ENCODE measurements at places on chromosomes 7 and 10. TPM values are rescaled to one million over a fixed set of nuclear protein-coding genes. Genes with fewer than 3 reads are reported as not detected.

DNA sequence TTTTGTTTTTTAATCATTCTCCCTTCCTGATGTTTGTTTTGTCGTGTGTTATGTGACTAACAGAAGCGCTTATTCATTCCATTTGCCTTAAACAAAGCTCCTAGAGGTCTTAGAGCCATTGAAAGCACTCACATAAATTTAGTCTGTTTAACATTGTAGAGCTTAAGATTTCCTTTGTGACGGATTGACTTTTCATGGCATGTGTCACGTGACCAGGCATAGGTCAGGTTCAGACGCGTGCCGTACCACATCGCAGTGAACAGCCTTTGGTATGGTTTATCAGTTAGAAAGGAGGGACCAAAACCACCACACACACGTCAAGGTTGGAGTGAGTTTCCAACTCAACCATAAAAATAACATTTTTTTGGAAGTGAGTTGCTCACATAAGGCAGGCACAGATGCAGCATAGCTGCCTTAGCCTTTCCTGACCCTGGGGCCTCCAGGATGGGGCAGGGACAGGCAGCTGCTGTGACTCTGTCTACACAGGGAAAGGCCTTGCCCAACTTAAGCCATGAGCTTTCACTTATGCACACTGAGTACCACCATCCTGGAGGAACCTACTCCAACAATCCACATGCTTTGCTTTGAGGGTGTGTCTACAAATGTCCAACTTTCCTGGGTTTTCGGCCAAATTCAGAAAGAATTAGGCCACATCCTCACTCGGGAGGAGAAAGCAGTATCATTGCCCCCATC, 55.5 kb downstream of the WDFY4 start:
- no peak for DNase-seq

GRCh38 chr7:25624833-25625232, 396.5 kb upstream of the NPVF start:
- peak; percentile 59 for DNase-seq

DNA sequence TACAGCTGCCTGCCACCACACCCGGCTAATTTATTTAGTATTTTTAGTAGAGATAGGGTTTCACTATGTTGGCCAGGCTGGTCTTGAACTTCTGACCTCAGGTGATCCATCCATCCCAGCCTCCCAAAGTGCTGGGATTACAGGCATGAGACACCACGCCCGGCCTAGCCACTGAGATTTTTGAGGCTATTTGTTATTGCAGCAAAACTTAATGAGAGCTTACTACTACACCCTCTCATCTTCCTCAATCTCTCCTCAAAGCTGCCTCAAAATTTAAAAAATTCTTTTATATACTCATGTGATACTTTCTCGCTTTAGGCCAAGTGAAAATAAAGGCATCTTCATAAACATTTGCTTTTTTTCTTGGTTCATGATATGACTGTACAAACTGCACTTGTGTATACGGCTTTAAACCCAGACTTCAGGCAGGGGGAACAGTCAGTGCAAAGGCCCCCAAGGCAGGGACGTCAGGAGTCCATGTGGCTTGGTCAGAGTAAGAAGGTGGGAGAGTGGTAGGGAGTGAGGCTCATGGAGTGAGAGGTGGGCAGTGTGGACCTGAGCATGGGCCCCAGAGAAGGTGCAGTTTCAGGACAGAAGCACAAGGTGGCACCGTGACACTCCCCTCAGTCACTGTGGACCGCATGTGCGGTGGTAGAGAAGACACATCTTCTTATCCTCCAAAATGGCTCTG, 55.5 kb downstream of the SYPL1 start:
- DNase-seq: peak; percentile 73

GRCh38 chr7:44278451-44279161, 46.8 kb downstream of the CAMK2B start:
- no peak for DNase-seq

DNA sequence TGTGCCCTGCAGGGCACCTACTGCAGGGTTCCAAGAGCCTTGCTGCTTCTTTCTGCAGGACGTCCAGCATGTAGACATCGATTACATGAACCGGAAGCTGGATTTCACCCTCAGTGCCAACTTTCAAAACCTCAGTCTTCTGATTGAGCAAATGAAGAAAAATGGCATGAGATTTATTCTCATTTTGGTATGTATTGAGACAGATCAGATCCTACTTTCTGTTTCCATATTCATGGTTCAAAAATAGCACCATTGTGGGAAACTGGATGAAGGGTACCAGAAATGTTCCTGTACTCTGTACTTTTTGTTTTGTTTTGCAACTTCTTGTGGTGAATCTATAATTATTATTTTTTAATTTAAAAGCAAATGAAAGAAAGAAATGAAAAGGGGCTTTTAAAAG, 64.1 kb downstream of the MGAM2 start:
- DNase-seq: no peak

- no peak for DNase-seq
These were observed 50.0 kb upstream of the GRB10 start for GRCh38 chr7:50832744-50833143.

DNA sequence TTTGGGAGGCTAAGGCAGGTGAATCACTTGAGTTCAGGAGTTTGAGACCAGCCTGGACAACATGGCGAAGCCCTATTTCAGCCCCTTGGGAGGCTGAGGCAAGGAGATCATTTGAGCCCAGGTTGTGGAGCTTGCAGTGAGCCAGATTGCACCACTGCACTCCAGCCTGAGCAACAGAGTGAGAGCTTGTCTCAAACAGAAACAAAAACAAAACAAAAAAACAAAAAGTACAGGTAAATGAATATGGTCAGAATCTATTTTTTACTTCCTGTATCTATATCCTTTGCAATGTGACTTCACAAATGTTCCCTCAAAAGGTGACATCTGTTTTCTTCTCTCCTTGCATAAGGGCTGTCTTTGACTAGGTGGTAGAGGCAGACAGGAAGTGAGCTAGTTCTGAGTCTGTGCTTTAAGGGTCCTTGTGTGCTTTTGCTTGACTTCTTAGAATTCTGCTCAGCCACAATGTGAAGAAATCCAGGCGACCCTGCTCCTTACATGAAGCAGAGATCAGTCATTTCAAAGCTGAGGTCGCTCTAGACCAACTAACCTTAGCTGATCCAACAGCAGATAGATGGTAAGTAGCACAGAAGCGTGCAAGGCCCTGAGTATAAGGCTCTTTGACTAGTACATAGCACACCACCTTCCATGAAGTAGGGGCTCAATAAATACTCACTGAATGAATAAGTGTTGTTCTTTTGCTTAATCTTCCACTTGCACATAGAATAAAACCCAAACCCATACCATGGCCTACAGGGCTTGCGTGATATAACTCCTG, 423.2 kb upstream of the PCDH15 start:
- no peak for DNase-seq

GRCh38 chr7:112327566-112327965, 121.1 kb downstream of the ZNF277 start:
- DNase-seq: no peak

DNA sequence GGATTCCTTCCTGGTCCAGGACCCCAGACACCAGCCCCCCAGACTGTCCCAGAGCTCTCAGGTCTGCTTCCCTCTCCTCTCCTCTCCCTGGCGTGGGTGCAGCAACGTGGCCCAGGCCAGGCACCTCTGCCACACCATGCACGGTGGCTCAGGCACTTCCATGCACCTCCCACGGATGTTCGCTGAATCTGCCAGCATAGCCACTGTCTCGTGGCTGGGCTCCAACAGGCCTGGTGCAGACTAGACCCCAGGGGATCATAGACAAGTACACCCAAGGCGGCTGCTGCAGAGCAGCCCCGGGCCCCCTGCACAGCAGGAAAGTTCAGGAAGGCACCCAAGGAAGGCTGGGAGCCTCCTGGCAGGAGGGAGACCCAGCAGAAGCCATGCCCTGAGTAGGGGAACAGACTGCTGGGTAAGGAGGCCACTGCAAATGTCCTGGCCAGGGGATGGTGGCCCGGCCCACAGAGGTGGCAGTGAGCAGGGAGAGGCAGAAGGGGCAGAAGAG, 4.4 kb downstream of the RASGEF1A start:
- DNase-seq: peak; percentile 36

- DNase-seq: no peak
These were observed 38.8 kb upstream of the SEPTIN7 start for GRCh38 chr7:35761871-35762677.

DNA sequence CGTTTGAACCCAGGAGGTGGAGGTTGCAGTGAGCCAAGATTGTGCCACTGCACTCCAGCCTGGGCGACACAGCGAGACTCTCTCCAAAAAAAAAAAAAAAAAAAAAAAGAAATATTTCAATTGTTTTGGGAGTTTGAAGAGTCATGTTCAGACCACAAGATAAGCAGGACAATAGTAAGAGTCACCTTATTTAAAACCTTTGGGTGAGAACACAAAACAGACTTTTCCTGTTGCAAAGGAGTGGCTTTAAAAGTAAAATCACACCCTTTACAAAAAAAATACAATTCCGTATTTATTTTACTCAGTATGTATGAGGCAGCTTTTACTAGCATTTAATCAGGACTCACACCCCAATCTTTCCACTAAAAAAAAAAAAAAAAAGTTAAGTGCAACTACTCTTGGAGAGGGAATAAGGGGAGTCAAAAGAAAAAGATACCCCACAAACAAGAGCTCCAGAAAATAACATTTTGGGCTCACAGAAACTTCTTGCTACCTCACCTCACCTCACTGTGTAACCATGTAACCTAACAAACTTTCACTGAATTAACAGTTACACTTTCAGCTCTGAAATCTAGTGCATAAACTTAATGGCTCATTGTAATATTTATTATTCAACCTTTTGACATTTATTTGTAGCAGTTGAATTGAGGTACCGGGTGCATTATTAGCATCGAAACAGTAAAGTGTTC, 11.2 kb downstream of the SKIDA1 start:
- no peak for DNase-seq

- DNase-seq: no peak
These were observed 14.8 kb downstream of the GPAM start for GRCh38 chr10:112168733-112169132.

DNA sequence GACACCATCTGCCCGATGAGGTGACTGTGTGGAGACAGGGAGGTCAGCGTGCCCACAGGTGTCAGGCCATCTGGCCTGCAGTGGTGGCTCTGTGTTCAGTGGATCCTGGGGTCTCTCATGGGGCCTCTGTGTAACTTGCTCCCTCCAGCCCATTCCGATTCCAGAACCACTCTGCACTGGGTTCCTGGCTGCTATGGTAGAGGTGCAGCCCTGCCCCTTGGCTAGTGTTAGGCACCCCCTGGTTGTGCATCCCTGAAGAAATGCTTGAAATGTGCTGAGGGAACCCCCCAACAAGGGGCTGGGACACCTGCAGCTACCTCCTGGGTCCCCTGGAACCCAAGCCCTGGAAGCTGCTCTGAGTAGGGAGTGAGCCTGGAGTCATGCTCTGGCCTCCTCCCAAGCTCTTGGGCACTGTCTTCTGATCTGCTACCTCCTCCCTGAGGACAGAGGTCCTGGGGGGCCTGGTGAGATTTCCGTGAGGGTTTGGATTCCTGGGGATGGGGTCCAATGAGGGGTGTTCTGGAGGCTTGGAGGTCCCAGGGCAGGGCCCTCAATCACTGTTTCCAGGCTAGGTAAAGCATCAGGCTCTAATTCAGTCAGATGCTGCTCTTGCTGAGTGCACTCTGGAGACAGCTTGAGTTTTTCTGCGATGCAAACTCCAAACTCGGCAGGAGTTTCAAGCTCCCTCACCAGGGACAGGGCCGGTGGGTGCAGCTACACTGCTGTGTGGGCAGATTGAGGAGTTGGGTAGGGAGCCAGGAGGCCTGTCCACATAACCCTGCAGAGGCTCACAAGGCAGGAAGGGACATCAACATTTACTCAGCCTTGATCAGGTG, 27.7 kb downstream of the RAMP3 start:
- DNase-seq: no peak

DNA sequence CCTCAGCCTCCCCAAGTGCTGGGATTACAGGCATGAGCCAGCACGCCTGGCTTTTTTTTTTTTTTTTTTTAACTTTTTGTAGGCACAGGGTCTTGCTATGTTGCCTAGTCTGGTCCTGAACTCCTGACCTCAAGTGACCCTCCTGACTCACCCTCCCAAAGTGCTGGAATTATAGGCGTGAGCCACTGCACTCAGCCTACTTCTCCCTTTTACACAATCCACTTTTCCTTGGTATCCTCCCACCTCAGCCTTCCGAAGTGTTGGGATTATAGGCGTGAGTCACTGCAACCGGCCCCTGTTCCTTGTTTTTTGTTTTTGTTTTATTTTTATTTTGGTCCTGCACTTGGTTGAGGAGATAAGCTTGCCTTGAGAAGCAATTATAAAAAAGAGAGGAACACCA, 75.9 kb upstream of the KMT2C start:
- DNase-seq: no peak

DNA sequence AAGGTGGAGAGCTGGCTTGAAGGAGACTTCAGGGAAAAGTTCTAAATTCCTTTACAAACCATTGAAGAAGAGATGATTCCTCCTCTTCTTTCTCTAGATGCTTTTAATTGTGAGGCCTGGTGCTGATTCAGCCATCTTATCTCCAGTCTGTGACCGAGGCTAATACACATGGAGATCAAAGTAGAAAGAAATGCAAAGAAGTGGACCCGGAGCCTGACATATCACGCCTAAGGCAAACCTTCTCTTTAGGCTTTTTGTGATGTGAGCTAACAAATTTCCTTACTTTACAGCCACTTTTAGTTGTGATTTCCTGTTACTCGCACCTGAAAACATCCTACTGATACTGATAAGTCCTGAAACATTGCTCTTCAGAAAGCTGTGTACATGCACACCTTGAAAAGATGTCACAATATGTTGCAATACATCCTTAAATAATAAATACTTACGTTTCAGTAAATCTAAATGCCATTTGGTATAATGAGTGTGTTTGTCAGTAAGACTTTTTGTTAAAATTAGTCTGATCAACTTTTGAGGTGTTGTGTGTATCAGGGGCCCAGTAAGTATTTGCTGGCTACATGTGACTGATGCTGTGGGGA, 192.4 kb downstream of the BAMBI start:
- DNase-seq: no peak

GRCh38 chr10:132443605-132443982, 46.6 kb downstream of the PWWP2B start:
- DNase-seq: no peak

DNA sequence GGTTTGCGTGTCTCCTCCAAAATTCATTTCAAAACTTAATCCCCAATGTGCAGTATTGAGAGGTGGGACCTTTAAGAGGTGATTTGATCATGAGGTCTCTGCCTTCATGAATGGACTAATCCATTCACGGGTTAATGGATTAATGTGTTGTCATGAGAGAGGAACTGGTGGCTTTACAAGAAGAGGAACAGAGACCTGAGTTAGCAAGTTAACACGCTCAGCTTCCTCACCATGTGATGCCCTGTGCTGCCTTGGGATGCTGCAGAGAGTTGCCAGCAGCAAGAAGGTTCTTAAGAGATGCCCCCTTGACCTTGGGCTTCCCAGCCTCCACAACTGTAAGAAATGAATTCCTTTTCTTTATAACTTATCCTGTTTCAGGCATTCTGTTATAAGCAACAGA, 3.7 kb upstream of the TCTN3 start:
- no peak for DNase-seq

HMX2 gene
- not detected for total RNA-seq

COMMD3 gene
- total RNA-seq: 87.0 TPM

SCART1 gene
- total RNA-seq: 0.51 TPM

GPR85 gene
- total RNA-seq: 0.59 TPM

PLAC9 gene
- total RNA-seq: 29.1 TPM

TMEM229A gene
- total RNA-seq: not detected

AKR1C2 gene
- 25.5 TPM for total RNA-seq

All from Right ventricle myocardium superior (tissue), 1 donor.